Cerebellum (tissue), 4 donors: ENCODE measurements at places on chromosomes 2 and 18.

- no peak for DNase-seq
Observed at GRCh38 chr18:61602836-61603235, 269.6 kb downstream of the CDH20 start.

GRCh38 chr18:45687621-45688020 lies 36.4 kb upstream of the SLC14A1 start:
- no peak for DNase-seq

GRCh38 chr2:183149489-183149888 lies 25.2 kb downstream of the NUP35 start:
- no peak for DNase-seq

DNA sequence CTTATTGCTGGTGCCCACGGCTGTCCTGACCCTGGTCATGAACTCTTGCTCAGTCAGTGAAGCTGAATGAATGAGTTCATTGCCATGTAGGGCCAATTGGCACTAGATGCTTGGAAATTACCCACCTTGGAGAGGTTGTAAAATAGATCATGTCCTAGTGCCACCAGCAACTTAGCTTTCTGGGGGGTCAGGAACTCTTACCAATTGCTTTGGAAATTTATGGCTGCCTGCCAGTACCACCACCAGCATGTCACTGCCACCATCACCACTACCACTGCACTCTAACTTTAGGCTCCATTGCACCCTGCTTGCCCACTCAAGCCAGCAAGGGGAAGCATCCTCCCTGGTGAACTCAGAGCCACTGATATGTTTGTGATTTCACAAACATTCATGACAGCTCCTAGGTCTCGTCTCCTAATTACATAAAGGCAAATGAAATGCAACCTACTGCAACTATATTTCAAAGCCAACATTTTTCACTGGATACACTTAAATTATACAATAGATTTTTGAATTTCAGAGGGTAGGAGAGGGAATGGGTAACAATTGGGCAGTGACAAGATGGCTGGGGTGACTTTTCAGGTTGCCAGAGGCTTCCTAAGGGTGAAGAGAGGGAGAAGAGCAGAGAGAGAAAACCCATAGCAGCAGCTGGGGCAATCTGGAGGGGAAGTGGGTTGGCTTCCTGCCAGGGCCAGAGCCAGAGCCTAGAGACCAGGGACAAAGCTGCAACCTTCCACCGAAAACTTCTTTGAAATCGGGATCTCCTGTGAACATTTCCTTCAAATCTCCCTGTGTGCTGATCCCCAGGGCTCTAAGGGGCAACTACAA lies 3.5 kb upstream of the EMILIN1 start:
- DNase-seq: no peak

GRCh38 chr2:215107216-215108056 lies 31.0 kb downstream of the ABCA12 start:
- no peak for DNase-seq
